ENCODE measurements at places on chromosomes 3 and 15.

DNA sequence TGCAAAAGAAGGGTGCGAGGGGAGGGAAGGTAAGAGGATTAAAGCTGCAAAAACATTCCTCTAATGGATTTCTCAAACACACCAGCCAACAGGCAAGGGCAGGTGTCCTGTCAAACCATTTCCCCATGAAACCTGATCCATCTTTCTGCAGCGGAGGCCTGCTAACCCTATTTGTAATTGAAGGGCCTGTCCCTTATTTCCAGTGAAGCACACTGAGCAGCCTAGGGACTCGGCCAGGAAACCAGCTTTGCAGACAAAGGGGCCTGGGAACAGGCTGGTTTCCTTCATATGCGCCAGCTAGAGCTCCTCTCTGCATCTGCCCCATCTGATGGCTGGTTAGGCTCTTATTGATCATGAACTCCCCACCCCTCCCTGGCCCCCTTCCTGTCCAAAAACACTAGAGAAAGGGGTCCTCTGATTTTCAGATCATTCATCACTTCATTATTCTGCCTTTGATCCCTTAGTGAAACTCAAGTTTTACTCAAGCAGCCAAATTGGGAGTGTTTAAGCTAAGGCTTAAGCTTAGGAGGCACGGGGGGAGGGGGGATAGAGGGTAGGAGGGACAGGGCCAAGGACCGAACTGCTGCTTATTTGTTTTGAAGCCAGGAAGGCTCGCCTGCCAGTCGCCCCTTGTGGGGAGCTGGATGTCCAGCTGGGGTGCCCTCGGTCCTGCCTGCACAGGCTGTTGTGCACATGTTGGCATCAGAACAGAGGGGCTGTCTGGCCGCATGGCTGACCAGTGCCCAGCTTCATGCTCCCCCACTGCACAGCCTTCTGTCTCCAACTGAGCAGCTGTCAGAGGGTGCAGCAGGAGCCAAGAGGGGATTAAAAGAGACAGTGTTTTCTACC is 53.1 kb downstream of the BOC start:
- DNase-seq = no peak

DNA sequence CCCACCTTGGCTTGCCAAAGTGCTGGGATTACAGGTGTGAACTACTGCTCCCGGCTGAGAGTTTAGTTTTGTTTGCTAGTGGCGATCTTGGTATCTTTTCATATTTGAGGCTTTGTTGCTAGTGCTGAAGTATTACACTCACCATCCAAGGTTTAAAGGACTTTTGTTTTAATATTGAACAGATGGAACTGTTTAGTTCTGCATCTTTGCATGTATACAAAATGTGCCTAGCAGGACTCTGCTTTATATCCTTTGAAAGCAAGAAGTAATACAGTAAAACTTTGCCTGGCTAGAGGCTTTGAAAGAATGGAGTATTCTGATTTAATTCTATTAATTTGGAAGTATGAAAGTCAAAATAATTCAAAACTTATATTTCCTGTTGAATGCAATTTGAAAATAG is 77.8 kb upstream of the CHRNB4 start:
- DNase-seq = no peak

GRCh38 chr15:85316244-85316934 is 64.0 kb upstream of the AKAP13 start:
- no peak for DNase-seq

GRCh38 chr3:57140894-57141293 is 24.3 kb downstream of the IL17RD start:
- no peak for DNase-seq

DNA sequence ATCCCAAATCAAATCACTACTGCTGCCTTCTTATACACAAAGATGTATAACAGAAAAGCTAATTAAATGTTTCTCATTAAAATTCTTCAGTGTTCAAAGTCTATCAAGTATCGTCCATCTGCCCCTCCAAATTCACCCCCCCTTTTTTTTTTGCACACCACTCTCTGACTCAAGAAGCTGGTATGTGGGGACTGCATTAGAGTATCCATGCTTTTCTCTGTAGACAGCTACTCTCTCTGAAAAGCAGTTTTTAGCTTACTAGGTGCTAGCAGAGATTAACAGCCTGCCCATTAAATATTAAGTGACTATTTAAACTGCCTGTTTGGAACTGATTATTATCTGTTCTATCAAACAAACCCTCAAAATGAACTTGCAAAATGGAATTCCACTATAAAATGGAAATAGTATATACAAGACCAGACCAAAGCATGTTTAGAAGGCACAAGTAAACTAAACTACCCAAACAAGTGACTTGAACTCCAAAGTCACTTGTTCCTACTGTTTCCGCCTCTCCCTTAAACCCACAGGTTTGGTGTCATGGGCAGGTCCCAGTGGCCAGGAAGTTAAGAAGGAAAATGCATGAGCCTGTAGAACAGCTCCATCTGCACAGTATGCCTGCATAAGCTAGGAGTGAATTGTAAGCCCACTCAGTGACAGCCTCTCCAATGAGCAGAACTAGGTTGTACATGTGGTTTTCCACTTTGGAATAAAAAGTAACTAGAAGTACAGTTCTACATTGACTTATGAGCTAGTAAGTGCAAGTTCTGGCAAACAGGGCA is 32.5 kb downstream of the GBE1 start:
- no peak for DNase-seq

DNA sequence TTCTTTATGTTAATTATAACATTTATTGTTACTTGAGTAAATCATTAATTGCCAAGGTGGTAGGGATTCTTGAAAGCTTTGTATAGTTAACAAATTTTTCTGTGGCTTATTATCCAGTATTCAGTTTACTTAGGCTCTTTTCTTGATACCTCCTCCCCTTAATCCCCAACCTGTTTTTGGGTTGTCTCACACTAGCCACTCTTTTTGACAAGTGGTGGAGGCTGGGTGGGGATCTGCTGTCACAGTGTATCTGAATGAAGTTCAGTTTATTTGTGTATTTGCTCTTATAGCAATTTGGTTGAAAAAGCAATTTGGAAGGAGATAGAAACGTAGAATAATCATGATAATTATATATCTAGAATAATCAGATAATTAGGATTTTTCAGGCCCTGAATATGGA is 43.8 kb downstream of the STT3B start:
- DNase-seq = no peak

- DNase-seq = no peak
These were observed 340.3 kb downstream of the FOXP1 start for GRCh38 chr3:71243229-71243628.

DNA sequence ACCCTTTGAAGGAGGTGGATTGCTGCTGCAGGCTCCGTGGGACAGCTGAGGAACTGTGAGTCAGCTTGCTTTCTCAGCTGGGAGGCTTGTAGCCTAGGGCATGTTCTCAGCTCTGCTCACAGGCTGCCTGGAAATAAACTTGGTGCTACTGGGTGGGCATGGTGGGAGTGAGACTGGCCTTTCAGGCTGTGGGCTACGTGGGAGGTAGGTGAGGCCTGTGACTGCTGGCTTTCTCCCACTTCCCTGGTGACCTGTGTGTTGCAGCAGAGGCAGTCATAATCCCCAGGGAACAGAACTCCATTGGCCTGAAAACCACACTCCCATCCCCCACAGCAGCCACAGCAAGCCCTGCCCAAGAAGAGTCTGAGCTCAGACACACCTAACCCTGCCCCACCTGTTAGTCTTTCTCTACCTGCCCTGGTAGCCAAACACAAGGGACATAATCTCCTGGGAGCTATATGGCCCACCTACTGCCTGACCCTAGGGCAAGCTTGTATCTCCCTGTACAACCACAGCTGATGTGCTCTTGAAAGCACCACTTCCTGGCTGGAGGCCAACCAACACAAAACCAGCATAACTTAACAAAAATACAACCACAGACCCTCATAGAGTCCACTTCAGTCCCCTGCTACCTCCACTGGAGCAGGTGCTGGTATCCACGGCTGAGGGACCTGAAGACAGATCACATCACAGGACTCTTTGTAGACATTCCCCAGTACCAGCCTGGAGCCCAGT is 236.5 kb downstream of the SQOR start:
- no peak for DNase-seq

DNA sequence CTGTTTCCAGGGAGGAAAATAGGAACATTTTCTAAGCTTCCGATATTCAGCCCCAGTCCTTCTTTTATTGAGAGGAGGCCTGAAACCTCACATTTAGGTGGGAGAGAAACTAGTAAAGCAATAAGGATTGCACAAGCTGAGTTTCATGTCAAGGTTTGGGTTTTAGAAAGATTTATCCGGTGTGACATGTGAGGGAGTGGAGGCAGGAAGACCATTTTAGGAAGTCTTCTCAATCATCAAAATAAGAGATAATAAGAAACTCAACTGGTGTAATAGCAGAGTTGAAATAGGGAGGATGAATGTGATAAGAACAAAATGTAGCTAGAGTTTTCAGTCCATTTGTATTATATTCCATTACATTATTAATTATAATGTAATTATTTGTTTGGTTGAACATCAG is 27.7 kb upstream of the CLDN16 start:
- DNase-seq = no peak

DNA sequence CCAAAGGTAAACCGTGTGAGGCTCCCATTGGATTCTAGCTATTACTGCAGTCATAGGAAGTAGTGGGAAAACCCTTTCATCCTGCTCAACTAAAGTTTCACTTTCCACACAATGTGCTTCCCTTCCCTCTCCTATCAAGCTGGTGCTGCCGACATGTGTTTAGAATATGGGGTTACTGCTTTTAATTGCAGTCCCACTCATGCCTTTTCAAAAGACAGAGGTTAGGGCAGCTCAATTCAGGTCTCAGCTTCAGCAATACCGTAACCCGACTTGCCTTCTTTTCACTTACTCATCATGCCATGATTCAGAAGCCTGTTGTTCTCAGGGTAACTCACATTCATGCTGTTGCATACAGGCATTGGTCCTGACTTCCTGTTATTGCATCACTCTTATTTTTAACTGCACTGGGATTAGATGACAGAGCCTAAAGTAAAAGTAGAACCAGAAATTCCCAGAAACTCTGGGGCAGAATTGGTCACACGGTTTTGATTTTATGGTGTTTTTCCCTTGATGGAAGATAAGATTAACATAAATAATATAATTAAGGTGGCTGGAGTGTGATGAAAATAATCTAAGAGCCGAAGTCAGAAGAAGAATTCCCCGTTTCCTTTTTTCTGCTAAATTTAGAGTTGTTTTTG is 45.7 kb downstream of the C2CD4B start:
- no peak for DNase-seq

DNA sequence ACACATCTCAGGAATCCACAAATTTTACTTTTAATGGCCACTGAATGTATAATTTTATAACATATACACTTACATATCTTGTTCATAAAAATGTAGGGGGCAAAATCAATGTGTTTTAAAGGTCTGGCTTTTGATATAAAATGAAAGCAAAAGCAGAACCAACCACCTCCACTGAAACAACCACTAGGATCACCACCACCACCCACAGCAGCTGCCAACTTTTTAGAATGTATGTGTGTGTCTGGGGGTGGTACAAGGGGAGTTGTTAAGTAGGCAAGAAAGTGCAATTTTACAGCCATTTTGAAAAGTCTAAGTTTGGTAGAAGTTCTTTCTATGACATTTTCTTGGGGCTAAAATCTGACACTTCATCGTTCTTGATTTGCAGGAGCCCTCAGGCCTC is 44.0 kb downstream of the OTOL1 start:
- DNase-seq = no peak

DNA sequence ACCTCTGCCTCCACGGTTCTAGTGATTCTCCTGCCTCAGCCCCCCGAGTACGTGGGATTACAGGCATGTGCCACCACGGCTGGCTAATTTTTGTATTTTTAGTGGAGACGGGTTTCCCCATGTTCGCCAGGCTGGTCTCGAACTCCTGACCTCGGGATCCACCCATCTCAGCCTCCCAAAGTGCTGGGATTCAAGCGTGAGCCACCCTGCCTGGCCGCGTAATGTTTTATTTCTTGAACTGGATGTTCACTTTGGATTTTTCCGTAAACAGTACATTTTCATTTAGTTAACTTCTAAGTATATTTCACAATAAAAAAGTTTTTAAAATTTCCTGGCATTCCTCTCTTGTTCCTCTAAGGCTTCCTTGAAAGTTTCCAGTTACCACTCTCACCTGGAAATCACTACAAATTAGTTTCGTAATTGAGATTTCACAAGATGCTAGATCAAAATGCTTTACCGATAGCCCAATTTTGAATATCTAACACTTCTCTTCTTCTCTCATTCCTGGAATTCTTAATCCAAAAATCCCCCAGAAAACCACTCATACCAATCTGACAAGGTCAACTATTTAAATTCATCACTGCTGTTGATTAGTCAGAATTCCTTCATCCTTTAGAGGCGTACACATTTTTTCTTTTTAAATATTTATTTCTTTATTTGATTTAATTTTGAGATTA is 44.7 kb upstream of the INO80 start:
- DNase-seq = no peak

- no peak for DNase-seq
These were observed 88.4 kb downstream of the ASB7 start for GRCh38 chr15:100690795-100691158.

GRCh38 chr3:4897765-4898453 is 81.3 kb upstream of the BHLHE40 start:
- DNase-seq = no peak

DNA sequence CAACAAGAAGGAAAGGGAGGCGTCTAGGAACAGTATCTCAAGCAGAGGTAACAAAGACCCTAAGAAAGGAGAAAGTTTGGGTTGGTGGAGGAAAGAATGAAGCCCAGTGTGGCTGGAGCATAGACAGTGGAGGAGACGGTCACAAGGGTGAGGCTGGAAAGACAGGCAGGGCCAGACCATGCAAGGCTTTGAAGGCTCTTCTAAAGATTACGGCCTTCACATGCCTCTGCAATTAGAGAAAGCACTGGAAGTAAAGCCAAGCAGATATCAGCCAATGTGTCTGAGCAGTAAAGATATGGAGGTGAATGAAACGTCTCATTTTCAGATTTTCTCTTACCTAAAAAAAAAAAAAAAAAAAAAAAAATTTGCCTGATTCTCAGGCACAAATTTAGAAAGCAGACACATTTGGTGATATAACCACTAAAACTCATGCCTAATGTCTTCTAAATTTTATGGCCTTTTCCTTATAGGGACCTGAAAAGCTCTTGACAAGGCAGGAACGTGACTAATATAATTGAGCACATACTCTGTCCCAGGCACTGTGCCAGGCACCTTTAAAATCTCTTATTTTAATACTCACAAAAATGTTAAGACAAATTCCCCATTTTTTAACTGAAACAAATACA is 184.1 kb downstream of the MECOM start:
- no peak for DNase-seq

DNA sequence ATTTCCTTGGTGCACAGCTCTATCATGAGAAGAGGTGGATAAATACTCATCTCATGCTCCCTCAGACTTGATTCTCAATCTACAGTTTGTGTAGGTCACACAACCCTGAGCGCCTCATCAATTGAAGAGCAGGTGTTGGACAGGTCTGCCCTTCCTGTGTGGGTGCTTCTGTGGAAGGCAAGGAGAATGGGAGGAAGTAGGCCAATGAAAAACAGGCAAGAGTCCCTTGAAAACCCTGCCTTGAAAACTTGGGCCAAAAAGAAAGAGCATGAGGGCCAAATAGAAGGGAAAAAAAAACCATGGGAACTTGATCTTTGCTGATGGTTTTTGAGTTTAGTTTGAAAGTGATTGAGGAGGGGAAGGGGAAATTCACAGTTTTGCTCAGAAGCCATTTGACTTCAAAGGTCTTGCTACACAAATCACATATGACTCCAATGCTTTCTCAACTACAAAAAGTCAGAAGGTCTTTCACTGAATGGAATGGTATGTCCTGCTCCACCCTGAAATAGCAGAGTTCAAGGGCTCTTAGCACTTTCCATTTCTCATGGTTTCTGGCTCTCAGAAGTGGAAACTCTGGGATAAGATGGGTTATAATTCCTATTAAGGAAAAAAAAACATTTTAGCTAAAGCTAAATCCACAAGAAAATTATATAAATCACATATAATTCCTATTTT is 37.2 kb upstream of the TM4SF1 start:
- DNase-seq = no peak

- DNase-seq = no peak
These were observed 9.4 kb upstream of the SEMA3B start for GRCh38 chr3:50259432-50260026.
